GM23338 (cell line): ENCODE measurements at places on chromosomes 4 and X. TPM values are rescaled to one million over a fixed set of nuclear protein-coding genes. Genes with fewer than 3 reads are reported as not detected.

TGIF2LX gene
- not detected in 2 replicates for total RNA-seq

RAB33A gene
- total RNA-seq: 4.9 and 6.5 TPM in 2 replicates

DNA sequence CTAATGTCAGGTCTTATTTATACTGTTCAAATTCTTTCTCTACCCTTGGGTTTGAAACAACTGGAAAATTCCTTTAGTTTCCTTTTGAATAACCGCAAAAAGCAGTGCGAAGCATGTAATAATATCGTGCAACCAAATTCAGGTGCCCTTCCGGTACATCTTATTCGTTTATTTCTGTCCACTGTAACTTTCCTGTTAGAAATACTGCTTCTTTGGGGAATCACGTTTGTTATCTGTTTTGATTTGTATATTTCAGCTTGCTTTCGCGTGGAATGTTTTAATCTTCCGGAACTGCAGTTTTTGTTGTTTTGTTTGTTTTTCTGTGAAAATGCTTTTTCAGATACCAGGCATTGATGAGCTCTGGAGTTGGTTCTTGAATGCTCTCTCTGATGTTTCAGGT lies 85.7 kb upstream of the HPRT1 start:
- no peak for DNase-seq
- peak overlapping the region; percentile 90 for H3K4me3 ChIP-seq
- H3K27ac ChIP-seq: no peak overlapping the region
- H3K27me3 ChIP-seq: no peaks in the 10 kb centered on the region
- H3K36me3 ChIP-seq: no peaks in the 10 kb centered on the region; the same call in 1 of the 2 replicates
- H3K4me1 ChIP-seq: peaks cover 6% of the 10 kb centered on the region; the same call in 1 of the 2 replicates

DNA sequence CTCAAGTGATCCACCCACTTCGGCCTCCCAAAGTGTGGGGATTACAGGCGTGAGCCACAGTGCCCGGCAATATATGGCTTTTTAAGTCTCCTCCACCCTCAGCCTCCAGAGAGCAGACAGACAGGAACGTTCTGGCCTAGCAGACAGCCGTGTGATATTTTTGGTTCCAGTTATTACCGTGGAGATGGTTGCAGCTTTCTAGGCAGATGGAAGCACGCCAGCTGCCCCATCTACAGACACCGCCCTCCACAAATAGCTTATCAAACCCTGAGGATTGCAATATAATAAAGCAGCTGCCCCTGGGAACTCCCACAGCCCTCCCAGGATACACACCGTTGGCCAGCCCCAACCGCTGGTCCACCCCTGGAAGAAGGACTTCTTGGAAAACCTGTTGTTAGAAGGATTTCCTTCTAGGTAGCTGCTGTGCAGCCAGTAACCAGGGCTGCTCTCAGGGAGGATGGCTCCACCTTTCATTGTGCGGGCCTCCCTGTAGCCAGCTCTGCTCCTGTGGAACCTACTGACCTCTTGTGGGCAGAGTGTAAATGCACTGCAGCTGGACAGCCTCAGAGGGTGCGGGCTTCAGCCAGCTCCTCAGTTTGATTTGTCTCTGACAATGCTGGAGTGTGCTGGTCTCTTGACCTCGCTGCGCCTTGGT lies 44.0 kb downstream of the SLC25A5 start:
- peak; percentile 82 for DNase-seq
- no peaks in the 10 kb centered on the region for H3K36me3 ChIP-seq
- H3K27ac ChIP-seq: no peak overlapping the region

LNX1 gene
- total RNA-seq: 5.4 and 7.3 TPM in 2 replicates

- no peaks in the 10 kb centered on the region; the same call in 1 of the 2 replicates for H3K4me1 ChIP-seq
- DNase-seq: peak; percentile 86
- no peaks in the 10 kb centered on the region; the same call in 1 of the 2 replicates for H3K36me3 ChIP-seq
Measured at GRCh38 chrX:153947009-153947769, 2.7 kb upstream of the RENBP start.

PABPC1L2B gene
- 0.19 TPM in 1 of 2 replicates, not detected in the other for total RNA-seq

GRCh38 chr4:152528060-152528459 lies 7.8 kb downstream of the FBXW7 start:
- H3K4me3 ChIP-seq: no peak overlapping the region
- 0 out of 2 replicates have a peak, but pooled peaks cover 2% of the 10 kb centered on the region for H3K4me1 ChIP-seq
- no peak overlapping the region for H3K27ac ChIP-seq
- no peaks in the 10 kb centered on the region for H3K36me3 ChIP-seq
- H3K27me3 ChIP-seq: no peaks in the 10 kb centered on the region

CYLC1 gene
- not detected in 2 replicates for total RNA-seq

GAGE12J gene
- total RNA-seq: not detected in 2 replicates

GRCh38 chr4:74635074-74635473 lies 159.2 kb downstream of the BTC start:
- no peak overlapping the region for H3K4me3 ChIP-seq
- H3K27ac ChIP-seq: no peak overlapping the region
- no peaks in the 10 kb centered on the region for H3K36me3 ChIP-seq
- DNase-seq: no peak
- H3K4me1 ChIP-seq: no peaks in the 10 kb centered on the region

- no peak for DNase-seq
- peaks cover 5% of the 10 kb centered on the region; the same call in 1 of the 2 replicates for H3K36me3 ChIP-seq
- H3K27me3 ChIP-seq: no peaks in the 10 kb centered on the region
Measured at GRCh38 chr4:15918484-15919129, 19.9 kb downstream of the FGFBP1 start.

- DNase-seq: no peak
- no peaks in the 10 kb centered on the region for H3K27me3 ChIP-seq
- no peaks in the 10 kb centered on the region for H3K36me3 ChIP-seq
- H3K4me1 ChIP-seq: no peaks in the 10 kb centered on the region
Measured at GRCh38 chr4:86174506-86174905, 185.3 kb downstream of the MAPK10 start.

NLGN3 gene
- total RNA-seq: 15.3 and 17.2 TPM in 2 replicates

DNA sequence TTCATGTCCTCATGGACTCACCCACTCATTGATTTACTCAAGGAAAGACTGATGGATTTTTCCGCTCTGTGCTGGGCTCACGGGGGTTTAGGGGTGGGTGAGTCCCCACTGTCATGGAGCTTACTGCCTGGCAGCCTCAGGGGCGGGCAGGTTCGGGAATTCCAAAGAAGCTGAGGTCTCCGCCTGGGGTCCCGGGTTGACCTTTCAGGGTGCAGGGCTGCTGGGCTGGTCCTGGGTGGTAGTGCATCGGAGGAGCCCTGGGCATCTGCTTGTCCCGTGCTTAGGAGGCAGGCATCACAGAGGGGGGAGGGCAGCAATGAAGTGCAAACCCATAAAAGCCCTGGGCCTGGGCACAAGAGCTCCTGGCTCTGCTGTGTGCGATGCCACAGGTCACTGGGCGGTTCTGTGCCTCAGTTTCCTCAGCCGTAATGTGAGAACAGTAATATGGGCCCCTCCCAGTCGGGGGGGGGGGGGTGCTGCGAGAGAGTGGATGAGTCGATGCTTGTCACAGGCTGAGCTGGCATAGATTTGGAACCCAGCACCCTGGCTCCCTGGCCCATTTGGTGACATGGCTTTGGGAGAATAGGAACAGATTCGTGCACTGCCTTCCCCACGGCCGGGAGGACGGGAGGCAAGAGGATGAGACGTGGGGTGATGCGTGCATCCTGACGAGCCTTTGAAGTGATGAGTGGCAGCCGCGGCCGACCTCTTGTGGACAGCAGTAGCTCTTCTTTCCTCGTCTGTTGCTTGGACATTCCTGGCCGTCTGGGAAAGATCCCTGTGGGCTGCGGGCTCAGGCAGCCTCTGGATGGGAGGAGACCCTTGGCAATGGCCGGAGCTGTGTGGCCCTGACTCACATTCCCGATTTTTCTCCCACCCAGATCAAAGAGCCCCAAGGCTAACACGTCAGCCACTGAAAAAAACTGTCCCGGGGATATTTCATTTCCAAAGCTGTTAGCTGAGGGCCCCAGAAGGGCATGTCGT lies 42.0 kb downstream of the PSAPL1 start:
- no peaks in the 10 kb centered on the region for H3K36me3 ChIP-seq
- H3K27ac ChIP-seq: no peak overlapping the region
- no peaks in the 10 kb centered on the region for H3K4me1 ChIP-seq
- no peaks in the 10 kb centered on the region for H3K27me3 ChIP-seq

DNA sequence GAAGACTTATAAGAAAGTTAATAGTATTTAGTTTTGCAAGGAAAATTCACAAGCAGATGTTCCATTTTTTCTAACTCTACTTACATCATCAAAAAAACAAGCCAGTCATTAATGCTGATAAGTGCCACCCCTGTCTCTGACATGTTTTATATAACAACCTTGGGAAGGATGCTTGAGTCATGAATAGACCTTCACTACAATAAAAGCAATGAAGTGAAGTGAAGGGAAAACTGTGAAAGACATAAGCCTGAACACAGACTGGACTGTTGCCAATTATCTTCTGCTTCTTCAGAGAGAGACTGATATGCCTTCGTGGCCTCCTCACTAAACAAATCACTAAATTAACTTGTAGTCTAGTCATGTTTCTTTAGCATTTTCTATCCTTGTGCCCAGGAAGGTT lies 353.2 kb downstream of the PDHA2 start:
- H3K27ac ChIP-seq: no peak overlapping the region
- no peak overlapping the region for H3K4me3 ChIP-seq
- no peaks in the 10 kb centered on the region for H3K4me1 ChIP-seq
- H3K27me3 ChIP-seq: no peaks in the 10 kb centered on the region
- H3K36me3 ChIP-seq: no peaks in the 10 kb centered on the region
- DNase-seq: no peak

ATOH1 gene
- 0.27 and 0.69 TPM in 2 replicates for total RNA-seq

HSD17B10 gene
- 78.1 and 78.9 TPM in 2 replicates for total RNA-seq

- H3K27ac ChIP-seq: no peak overlapping the region
- H3K4me3 ChIP-seq: no peak overlapping the region
- H3K4me1 ChIP-seq: peaks cover 5% of the 10 kb centered on the region; the same call in 1 of the 2 replicates
- H3K27me3 ChIP-seq: no peaks in the 10 kb centered on the region
- no peaks in the 10 kb centered on the region for H3K36me3 ChIP-seq
- DNase-seq: no peak
Measured at GRCh38 chrX:47148946-47149345, 3.9 kb downstream of the RBM10 start.

DNA sequence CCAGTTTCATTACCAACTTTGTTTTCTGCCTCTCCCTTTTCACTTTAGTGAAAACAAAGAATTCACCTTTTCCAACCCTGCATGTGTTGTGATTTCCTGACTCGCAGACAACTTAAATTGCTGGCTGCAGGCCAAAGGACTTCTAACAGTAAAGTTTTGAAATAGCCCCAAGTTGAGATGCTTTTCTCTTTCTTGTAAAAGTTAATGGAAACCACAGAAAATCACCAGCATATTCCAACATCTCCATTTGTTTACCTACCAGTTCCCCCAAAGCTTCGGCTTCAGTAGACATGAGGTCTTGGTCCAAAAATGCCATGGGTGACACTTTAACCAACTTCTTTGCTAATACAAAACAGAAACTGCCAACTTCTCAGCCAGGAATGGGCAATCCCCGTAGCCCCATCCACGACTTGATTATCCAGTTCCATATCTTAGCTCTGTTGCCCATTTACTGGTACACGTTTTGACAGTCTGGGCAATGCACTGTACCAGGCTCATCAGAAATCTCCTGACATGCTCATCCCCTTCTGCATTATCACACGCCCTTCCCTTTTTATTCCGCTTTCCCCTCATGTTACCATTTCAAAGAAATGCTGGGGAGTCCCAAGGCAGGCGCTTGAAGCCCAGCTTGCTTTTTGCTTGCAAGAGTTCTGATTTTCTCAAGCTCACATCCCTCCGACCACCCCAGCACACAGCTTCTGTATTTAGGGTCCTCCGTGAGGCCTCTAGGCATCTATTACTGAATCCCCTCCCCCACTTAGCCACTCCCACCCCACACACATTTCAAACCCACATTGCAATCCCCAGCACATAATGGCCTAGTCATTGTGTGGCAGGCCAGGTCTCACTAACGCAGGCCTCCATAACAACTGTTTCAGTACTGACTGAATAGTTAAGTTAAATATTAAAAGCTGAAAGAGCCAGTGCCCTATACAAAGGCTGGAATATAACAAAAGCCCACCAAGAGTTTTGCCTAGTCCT lies 137.9 kb upstream of the S100G start:
- H3K4me1 ChIP-seq: peaks cover 17% of the 10 kb centered on the region
- no peaks in the 10 kb centered on the region for H3K27me3 ChIP-seq
- H3K27ac ChIP-seq: peak overlapping the region; percentile 50; the same call in 1 of the 2 replicates
- no peaks in the 10 kb centered on the region for H3K36me3 ChIP-seq
- peak; percentile 13 for DNase-seq

- H3K27me3 ChIP-seq: no peaks in the 10 kb centered on the region
- no peaks in the 10 kb centered on the region for H3K36me3 ChIP-seq
- H3K27ac ChIP-seq: no peak overlapping the region
- DNase-seq: peak; percentile 89
- H3K4me1 ChIP-seq: peaks cover 40% of the 10 kb centered on the region
Measured at GRCh38 chr4:119041951-119042560, 93.6 kb upstream of the MYOZ2 start.

DNA sequence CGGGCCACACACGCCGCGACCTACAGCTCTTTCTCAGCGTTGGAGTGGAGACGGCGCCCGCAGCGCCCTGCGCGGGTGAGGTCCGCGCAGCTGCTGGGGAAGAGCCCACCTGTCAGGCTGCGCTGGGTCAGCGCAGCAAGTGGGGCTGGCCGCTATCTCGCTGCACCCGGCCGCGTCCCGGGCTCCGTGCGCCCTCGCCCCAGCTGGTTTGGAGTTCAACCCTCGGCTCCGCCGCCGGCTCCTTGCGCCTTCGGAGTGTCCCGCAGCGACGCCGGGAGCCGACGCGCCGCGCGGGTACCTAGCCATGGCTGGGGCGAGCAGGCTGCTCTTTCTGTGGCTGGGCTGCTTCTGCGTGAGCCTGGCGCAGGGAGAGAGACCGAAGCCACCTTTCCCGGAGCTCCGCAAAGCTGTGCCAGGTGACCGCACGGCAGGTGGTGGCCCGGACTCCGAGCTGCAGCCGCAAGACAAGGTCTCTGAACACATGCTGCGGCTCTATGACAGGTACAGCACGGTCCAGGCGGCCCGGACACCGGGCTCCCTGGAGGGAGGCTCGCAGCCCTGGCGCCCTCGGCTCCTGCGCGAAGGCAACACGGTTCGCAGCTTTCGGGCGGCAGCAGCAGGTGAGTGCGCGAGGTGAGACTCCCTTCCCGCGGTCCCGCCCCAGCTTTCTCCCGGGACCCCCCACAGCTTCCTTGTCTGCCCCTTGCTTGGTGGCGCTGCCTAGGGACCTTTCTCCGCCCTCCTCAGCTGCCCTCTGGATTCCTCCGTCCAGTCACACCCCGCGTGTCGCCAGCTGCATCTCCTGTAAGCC lies 678 bp downstream of the BMP3 start:
- H3K27me3 ChIP-seq: peaks cover 73% of the 10 kb centered on the region
- DNase-seq: peak; percentile 56
- peaks cover 20% of the 10 kb centered on the region; the same call in 1 of the 2 replicates for H3K4me1 ChIP-seq
- H3K36me3 ChIP-seq: no peaks in the 10 kb centered on the region
- no peak overlapping the region for H3K27ac ChIP-seq

- H3K4me1 ChIP-seq: no peaks in the 10 kb centered on the region
- H3K4me3 ChIP-seq: no peak overlapping the region
- H3K27me3 ChIP-seq: no peaks in the 10 kb centered on the region
- DNase-seq: no peak
- H3K27ac ChIP-seq: no peak overlapping the region
Measured at GRCh38 chr4:129455482-129455881, 359.5 kb downstream of the C4orf33 start.

SRPX2 gene
- not detected in 2 replicates for total RNA-seq

COL4A6 gene
- total RNA-seq: 11.1 and 15.2 TPM in 2 replicates

- H3K4me1 ChIP-seq: no peaks in the 10 kb centered on the region
- H3K27me3 ChIP-seq: no peaks in the 10 kb centered on the region
- no peak overlapping the region for H3K4me3 ChIP-seq
- no peak overlapping the region for H3K27ac ChIP-seq
- DNase-seq: peak; percentile 72
Measured at GRCh38 chrX:12771445-12772069, 19.7 kb upstream of the PRPS2 start.

GRCh38 chr4:46648088-46648744 lies 258.3 kb upstream of the GABRA2 start:
- H3K36me3 ChIP-seq: no peaks in the 10 kb centered on the region
- no peaks in the 10 kb centered on the region for H3K4me1 ChIP-seq
- peak; percentile 87 for DNase-seq
- H3K27ac ChIP-seq: no peak overlapping the region

GRCh38 chr4:143514497-143514896 lies 995 bp downstream of the SMARCA5 start:
- H3K36me3 ChIP-seq: peaks cover 13% of the 10 kb centered on the region; the same call in 1 of the 2 replicates
- peaks cover 18% of the 10 kb centered on the region; the same call in 1 of the 2 replicates for H3K4me1 ChIP-seq
- peak overlapping the region; percentile 98 for H3K27ac ChIP-seq
- H3K27me3 ChIP-seq: no peaks in the 10 kb centered on the region
- peak overlapping the region; percentile 87 for H3K4me3 ChIP-seq
